ELF-1 (cell line): ENCODE measurements at places on chromosomes 3 and 15.

DNA sequence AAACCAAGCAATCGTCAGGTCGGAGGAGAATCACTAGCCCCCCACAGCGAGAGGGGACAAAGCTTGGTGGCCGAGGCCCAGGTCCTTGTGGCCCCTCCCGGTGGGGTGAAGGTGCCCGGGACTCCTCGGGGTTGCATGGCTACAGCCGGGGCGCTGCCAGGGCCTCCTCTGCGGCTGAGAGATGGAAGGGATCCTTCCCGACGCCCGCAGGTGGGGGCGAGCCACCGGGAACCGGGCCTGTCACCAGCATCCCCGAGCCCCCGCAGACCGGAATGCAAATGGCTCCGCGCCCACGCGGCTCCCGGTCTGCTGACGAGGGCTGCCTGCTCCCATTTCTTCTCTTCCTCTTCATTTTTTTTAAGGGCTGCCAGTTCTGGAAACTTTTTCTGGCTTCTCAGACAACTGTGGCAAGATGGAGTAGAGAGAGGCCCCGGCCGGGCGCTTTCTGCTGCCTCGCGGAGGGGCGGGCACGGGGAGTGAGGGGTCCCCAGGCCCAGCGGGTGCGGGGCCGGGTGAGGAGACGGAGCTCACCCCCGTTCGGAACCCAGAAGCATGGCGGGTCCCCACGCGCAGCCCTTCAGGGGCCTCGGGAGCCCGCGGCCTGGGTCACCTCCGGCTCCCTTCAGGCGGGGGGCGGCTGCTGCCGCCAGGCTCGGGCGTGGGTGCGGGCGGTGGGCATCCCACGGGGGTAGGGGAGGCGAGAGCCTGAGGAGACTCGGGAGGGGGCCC, 27.5 kb downstream of the MELTF start:
- DNase-seq = no peak

- peak; percentile 84 for DNase-seq
Observed at GRCh38 chr3:42476225-42477125, 26.0 kb upstream of the VIPR1 start.

DNA sequence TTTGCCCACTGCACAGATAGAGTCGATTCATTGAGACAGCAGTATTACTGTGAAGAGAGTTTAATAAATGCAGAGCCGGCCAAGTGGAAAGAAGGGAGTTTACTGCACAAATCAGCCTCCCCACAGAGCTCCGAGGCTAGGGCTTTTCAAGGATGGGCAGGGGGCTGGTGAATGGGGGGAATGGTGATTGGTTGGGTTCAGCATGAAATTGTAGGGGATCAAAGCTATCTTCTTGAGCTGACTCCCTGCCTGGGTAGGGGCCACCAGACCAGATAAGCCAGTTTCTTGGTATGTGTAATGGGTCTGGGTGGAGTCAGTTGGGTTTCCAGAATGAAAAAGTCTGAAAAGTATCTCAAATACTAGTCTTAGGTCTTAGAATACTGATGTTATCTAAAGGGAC, 66.6 kb downstream of the SYNPR start:
- peak; percentile 83 for DNase-seq

GRCh38 chr3:81761904-81762580, 597 bp upstream of the GBE1 start:
- DNase-seq = no peak

- no peak for DNase-seq
Observed at GRCh38 chr3:4449043-4449805, 17.8 kb downstream of the SUMF1 start.

DNA sequence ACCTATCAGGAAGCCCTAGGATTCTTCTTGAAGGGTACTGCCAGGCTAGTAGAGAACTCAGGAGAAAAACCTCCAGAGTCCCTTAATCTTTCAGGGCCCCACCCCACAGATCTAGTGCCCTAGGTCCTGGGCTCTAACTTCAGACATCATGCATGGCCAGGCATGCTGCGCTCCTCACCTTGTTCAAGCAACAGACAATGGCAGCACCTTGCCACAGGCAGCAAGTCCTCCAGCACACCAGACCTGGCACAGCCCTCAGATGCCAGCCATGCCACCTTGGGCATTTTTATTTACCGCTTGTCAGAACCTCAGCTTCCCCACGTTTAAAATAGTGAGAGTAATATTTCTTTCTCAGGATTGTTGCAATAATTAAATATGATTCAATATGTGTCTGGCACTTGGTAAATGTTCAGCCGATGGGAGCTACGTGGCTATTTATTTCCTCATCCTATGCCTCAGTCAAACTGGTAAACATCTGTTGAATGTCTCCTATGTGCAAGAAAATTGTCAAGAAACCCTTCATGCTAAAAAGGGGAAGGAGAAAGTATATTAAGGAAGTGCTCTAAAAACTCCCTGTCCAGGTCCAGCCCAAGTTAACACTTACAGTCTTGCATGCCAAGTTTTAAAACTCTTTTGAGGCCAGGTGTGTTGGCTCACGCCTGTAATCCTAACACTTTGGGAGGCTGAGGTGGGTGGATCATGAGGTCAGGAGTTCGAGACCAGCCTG, 14.5 kb upstream of the CCR1 start:
- no peak for DNase-seq

DNA sequence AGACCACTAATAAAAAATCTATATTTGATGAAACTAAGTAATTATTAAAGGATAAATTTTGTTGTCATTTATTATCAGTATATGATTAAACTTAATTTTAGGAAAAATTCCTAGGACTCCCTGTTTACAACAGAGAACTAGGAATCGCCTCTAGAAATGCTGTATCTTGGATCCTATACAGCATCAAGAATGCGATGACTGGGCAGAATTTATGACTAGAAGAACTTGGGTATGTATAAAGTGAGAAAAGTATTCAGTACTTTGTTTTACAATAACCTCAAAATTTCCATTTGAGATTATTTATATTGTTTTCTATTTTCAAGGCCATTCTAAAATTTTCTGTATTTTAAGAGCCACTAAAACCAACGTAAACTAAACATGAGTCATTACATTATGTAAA, 82.3 kb upstream of the AGTR1 start:
- DNase-seq = no peak

- no peak for DNase-seq
Observed at GRCh38 chr15:33218071-33218491, 23.6 kb upstream of the FMN1 start.

- no peak for DNase-seq
Observed at GRCh38 chr3:180626844-180627243, 24.9 kb downstream of the TTC14 start.

DNA sequence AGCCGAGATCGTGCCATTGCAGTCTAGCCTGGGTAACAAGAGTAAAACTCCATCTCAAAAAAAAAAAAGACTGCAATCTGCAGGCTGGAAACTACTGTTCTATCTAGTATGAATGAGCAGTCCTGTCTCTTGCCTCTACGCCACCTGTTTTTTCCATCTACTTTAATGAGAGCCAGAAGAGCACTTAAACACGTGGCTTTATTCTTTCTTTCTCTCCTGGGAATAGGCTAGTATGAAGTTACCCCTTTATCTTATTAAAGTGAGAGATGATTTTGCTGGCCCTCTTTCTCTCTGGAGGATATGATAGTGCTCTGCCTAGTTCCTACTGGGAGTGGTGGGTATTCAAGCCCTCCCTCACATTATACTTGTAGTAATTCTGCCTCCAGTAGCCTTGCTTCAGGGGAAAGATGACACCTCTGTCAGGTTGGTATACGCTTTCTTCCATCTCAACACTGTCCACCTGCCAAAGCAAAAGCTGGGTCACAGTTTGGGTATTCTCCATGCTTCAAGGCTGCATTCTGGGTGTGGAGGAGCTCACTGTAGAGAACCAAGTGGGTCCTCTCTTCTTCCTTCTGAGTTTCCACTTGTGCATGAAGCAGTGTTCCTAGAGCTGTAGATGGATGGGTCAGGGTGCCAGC, 17.8 kb downstream of the MAPKBP1 start:
- DNase-seq = no peak
